ENCODE measurements at places on chromosomes 16 and 17. TPM values are rescaled to one million over a fixed set of nuclear protein-coding genes. Genes with fewer than 3 reads are reported as not detected.

Gene JMJD8
- total RNA-seq = 36.1 TPM

Gene C16orf46
- total RNA-seq = not detected

Gene MT4
- total RNA-seq = not detected

Gene CACNG1
- total RNA-seq = not detected

Gene CMTM2
- 0.68 TPM for total RNA-seq

Gene HOXB8
- total RNA-seq = not detected

Gene PIRT
- total RNA-seq = not detected

Gene TBC1D3
- total RNA-seq = not detected

Gene AURKB
- total RNA-seq = 182 TPM

GRCh38 chr17:33925649-33926048 lies 329.4 kb upstream of the CCL2 start:
- H3K36me3 ChIP-seq = no peaks in the 10 kb centered on the region
- H3K4me1 ChIP-seq = no peaks in the 10 kb centered on the region
- peaks cover 2% of the 10 kb centered on the region for H3K27me3 ChIP-seq
- H3K4me3 ChIP-seq = no peak overlapping the region
- no peak overlapping the region for H3K27ac ChIP-seq

- no peak overlapping the region for H3K27ac ChIP-seq
- no peak for DNase-seq
- no peaks in the 10 kb centered on the region for H3K4me1 ChIP-seq
- H3K27me3 ChIP-seq = peaks cover 27% of the 10 kb centered on the region
- no peak overlapping the region for H3K4me3 ChIP-seq
These were observed 29.2 kb upstream of the EFCAB3 start for GRCh38 chr17:62351176-62351575.

- DNase-seq = no peak
- peaks cover 2% of the 10 kb centered on the region for H3K27me3 ChIP-seq
- peaks cover 20% of the 10 kb centered on the region for H3K36me3 ChIP-seq
- H3K27ac ChIP-seq = peak overlapping the region; percentile 84
- H3K4me1 ChIP-seq = peaks cover 71% of the 10 kb centered on the region
These were observed 10.7 kb downstream of the MYL4 start for GRCh38 chr17:47219621-47220475.

GRCh38 chr17:67076290-67076689 lies 31.9 kb downstream of the CACNG1 start:
- H3K27ac ChIP-seq = no peak overlapping the region
- H3K4me3 ChIP-seq = no peak overlapping the region

GRCh38 chr16:76959166-76959565 lies 231.8 kb upstream of the MON1B start:
- no peak for DNase-seq
- H3K27me3 ChIP-seq = no peaks in the 10 kb centered on the region
- H3K4me1 ChIP-seq = no peaks in the 10 kb centered on the region

GRCh38 chr17:42410319-42410685 lies 12.8 kb downstream of the CAVIN1 start:
- H3K36me3 ChIP-seq = no peaks in the 10 kb centered on the region
- H3K27me3 ChIP-seq = no peaks in the 10 kb centered on the region
- H3K4me3 ChIP-seq = no peak overlapping the region
- no peak for DNase-seq
- H3K4me1 ChIP-seq = peaks cover 22% of the 10 kb centered on the region
- peak overlapping the region; percentile 21 for H3K27ac ChIP-seq

- no peak overlapping the region for H3K27ac ChIP-seq
- no peaks in the 10 kb centered on the region for H3K36me3 ChIP-seq
- no peak for DNase-seq
- no peak overlapping the region for H3K4me3 ChIP-seq
- no peaks in the 10 kb centered on the region for H3K27me3 ChIP-seq
These were observed 18.8 kb upstream of the MYOCD start for GRCh38 chr17:12646761-12647422.

GRCh38 chr17:80092959-80093358 lies 8.4 kb upstream of the GAA start:
- no peak overlapping the region for H3K27ac ChIP-seq
- no peaks in the 10 kb centered on the region for H3K36me3 ChIP-seq
- H3K27me3 ChIP-seq = peaks cover 5% of the 10 kb centered on the region
- no peaks in the 10 kb centered on the region for H3K4me1 ChIP-seq
- H3K4me3 ChIP-seq = no peak overlapping the region

GRCh38 chr17:28069061-28069460 lies 26.6 kb downstream of the NLK start:
- DNase-seq = no peak
- H3K4me3 ChIP-seq = no peak overlapping the region
- peaks cover 30% of the 10 kb centered on the region for H3K4me1 ChIP-seq
- H3K36me3 ChIP-seq = peaks cover 19% of the 10 kb centered on the region
- H3K27me3 ChIP-seq = no peaks in the 10 kb centered on the region

DNA sequence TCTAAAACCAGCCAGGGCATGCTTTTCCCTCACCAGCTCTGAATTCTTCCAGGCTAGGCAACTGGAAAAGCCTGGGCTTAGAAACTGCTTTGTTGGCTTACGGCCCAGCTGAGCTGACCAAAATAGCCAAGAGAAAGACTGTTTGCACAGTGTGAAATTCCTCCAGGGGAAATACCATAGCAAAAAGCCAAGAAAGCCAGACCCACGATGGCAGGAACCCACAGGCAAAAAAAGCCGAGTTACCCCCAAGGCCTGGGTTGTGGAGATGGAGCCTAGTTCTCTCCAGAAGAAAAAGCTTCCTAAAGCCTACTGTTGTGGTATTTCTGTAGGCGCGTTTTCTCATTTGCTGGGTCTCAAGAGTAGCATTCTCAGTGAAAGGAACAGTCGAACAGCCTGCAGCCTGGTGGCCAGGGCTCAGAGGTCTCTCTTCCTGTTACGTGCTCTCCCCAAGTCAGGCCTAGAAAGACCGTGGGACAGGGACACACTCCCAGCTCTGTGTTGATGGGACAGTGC lies 9.2 kb downstream of the SP2 start:
- DNase-seq = no peak
- H3K36me3 ChIP-seq = peaks cover 20% of the 10 kb centered on the region
- H3K4me3 ChIP-seq = no peak overlapping the region
- H3K27ac ChIP-seq = no peak overlapping the region

- H3K4me3 ChIP-seq = peak overlapping the region; percentile 75
- peaks cover 50% of the 10 kb centered on the region for H3K4me1 ChIP-seq
- peak overlapping the region; percentile 72 for H3K27ac ChIP-seq
- H3K27me3 ChIP-seq = peaks cover 23% of the 10 kb centered on the region
- H3K36me3 ChIP-seq = peaks cover 13% of the 10 kb centered on the region
These were observed 795 bp upstream of the PAQR4 start for GRCh38 chr16:2968368-2968737.

- no peak overlapping the region for H3K4me3 ChIP-seq
- no peak overlapping the region for H3K27ac ChIP-seq
- no peaks in the 10 kb centered on the region for H3K4me1 ChIP-seq
- no peak for DNase-seq
- H3K36me3 ChIP-seq = no peaks in the 10 kb centered on the region
- H3K27me3 ChIP-seq = peaks cover 7% of the 10 kb centered on the region
These were observed 16.9 kb downstream of the MYO1D start for GRCh38 chr17:32859857-32860525.

DNA sequence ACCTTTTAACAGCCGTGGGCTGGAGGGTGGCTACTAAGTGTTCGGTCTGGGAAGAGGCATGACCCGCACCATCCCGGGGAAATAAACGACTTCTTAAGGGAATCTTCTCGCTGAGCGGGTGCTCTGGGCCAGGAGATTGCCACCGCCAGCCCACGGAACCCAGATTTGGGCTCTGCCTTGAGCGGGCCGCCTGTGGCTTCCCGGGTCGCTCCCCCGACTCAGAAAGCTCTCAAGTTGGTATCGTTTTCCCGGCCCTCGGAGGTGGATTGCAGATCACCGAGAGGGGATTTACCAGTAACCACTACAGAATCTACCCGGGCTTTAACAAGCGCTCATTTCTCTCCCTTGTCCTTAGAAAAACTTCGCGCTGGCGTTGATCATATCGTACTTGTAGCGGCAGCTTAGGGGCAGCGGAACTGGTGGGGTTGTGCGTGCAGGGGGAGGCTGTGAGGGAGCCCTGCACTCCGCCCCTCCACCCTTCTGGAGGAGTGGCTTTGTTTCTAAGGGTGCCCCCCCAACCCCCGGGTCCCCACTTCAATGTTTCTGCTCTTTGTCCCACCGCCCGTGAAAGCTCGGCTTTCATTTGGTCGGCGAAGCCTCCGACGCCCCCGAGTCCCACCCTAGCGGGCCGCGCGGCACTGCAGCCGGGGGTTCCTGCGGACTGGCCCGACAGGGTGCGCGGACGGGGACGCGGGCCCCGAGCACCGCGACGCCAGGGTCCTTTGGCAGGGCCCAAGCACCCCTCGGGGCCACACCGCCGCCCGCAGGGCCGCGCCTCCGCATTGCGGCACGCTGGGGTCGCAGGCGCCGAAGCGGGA lies 3.6 kb upstream of the CBX4 start:
- no peak for DNase-seq
- H3K27ac ChIP-seq = no peak overlapping the region
- peaks cover 6% of the 10 kb centered on the region for H3K36me3 ChIP-seq

- no peak overlapping the region for H3K4me3 ChIP-seq
- no peak overlapping the region for H3K27ac ChIP-seq
- DNase-seq = no peak
- no peaks in the 10 kb centered on the region for H3K36me3 ChIP-seq
- no peaks in the 10 kb centered on the region for H3K4me1 ChIP-seq
These were observed 34.7 kb upstream of the ENPP7 start for GRCh38 chr17:79695797-79696609.

GRCh38 chr16:4011940-4012629 lies 104.2 kb downstream of the ADCY9 start:
- DNase-seq = no peak
- H3K4me1 ChIP-seq = peaks cover 2% of the 10 kb centered on the region
- no peak overlapping the region for H3K27ac ChIP-seq
- H3K27me3 ChIP-seq = no peaks in the 10 kb centered on the region

GRCh38 chr17:44636562-44636961 lies 19.7 kb upstream of the MEIOC start:
- H3K4me1 ChIP-seq = no peaks in the 10 kb centered on the region
- DNase-seq = no peak
- H3K27ac ChIP-seq = no peak overlapping the region
- H3K27me3 ChIP-seq = peaks cover 11% of the 10 kb centered on the region

DNA sequence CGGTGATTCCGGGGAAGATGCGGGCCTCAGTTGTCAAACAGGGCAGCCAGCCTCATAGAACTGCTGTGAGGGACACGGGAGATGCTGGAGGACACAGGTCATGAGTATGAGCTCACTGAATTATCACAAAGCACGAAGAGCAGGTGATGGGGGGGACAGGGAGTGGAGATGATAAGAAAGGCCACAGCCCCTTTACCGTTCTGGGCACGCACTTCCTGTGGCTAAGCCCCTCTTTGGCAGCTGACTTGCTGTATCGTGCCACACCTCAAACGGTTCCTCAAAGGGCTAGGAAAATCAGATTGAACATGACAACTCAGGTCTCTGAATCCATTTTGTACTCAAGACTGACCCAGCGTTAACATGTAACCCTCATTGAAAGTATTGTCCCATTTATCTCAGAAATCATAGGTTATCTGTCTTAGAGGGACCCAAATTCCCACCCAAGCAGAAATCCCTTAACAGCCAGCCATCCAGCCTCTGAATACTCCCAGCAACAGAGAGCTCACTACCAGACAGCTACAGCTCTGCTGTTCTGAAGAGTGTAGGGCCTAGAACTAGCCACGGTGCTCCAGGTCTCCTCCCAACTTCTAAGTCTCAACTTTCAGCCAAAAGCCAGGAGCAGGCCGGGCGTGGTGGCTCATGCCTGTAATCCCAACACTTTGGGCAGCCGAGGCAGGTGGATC lies 5.0 kb upstream of the SRL start:
- peaks cover 26% of the 10 kb centered on the region for H3K4me1 ChIP-seq
- peak; percentile 36 for DNase-seq
- no peaks in the 10 kb centered on the region for H3K27me3 ChIP-seq
- no peak overlapping the region for H3K4me3 ChIP-seq
- peak overlapping the region; percentile 18 for H3K27ac ChIP-seq

DNA sequence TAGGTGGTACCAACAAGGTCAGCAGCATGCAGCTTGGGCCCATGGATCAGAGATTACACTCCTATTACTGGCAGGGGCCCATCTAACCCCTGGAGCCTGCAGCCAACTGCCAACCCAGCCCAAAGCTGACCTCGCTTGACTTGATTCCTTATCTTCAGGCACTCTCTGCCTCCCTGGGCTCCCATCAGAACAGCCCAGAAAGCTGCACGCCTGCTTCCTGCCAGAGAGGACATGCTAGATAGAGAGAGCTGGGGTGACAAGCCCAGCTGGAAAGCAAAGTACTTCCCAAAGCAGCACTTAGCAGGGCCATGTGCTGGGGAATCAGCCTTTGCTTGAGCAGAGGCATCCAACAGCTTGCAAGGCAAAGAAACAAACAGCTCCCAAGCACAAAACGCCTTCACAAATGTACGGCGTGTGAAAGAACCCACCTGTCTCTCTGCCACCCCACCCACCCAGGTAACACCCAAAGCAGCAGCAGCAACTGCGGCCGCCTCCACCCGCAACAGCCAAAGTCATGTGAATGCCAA lies 74.2 kb upstream of the NLK start:
- no peaks in the 10 kb centered on the region for H3K36me3 ChIP-seq
- no peaks in the 10 kb centered on the region for H3K4me1 ChIP-seq
- peaks cover 5% of the 10 kb centered on the region for H3K27me3 ChIP-seq
- H3K27ac ChIP-seq = no peak overlapping the region

- peaks cover 2% of the 10 kb centered on the region for H3K36me3 ChIP-seq
- peak overlapping the region; percentile 73 for H3K27ac ChIP-seq
- DNase-seq = peak; percentile 49
- H3K4me1 ChIP-seq = peaks cover 60% of the 10 kb centered on the region
- H3K27me3 ChIP-seq = no peaks in the 10 kb centered on the region
- H3K4me3 ChIP-seq = peak overlapping the region; percentile 85
These were observed 1.7 kb upstream of the ANKRD13B start for GRCh38 chr17:29591146-29591736.

DNA sequence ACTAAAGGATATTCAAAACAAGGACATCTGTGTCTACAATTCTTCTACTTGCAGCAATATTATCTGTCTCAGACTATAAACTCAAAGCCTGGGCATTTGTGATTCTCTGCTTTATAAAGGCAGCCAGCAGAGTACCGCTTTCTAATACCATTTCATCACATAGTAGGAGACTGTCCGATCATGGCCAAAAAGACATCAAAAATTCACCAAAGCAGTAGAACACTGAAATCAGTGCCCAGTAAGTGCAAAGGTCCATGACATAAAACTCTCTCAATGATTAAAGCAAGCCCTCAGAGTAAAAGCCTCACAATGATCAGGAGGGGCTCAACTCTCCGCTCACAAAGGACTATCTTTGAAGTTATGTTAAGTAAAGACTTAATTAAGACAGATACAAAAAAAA lies 23.0 kb downstream of the ERN1 start:
- DNase-seq = no peak
- no peaks in the 10 kb centered on the region for H3K27me3 ChIP-seq
- peak overlapping the region; percentile 66 for H3K27ac ChIP-seq
- H3K4me1 ChIP-seq = peaks cover 49% of the 10 kb centered on the region
- H3K4me3 ChIP-seq = no peak overlapping the region
- H3K36me3 ChIP-seq = peaks cover 8% of the 10 kb centered on the region

GRCh38 chr17:37483311-37484039 lies 6.2 kb upstream of the DUSP14 start:
- H3K36me3 ChIP-seq = peaks cover 12% of the 10 kb centered on the region
- no peak for DNase-seq
- H3K4me3 ChIP-seq = no peak overlapping the region
- no peaks in the 10 kb centered on the region for H3K27me3 ChIP-seq
- H3K27ac ChIP-seq = no peak overlapping the region

GRCh38 chr17:79839356-79840268 lies at the start of gene CBX4:
TSS of gene CBX4 (minus strand) at chr17:79839440. CDS start at chr17:79839251, 189 bp downstream.
- H3K4me3 ChIP-seq = peak within 1 kb of the TSS; percentile 97
- H3K27ac ChIP-seq = peak within 1 kb of the TSS; percentile 99
- peaks cover 30% of the 10 kb centered on the region for H3K27me3 ChIP-seq

- no peaks in the 10 kb centered on the region for H3K36me3 ChIP-seq
- H3K27ac ChIP-seq = no peak overlapping the region
- H3K4me3 ChIP-seq = no peak overlapping the region
- H3K27me3 ChIP-seq = peaks cover 23% of the 10 kb centered on the region
- peaks cover 7% of the 10 kb centered on the region for H3K4me1 ChIP-seq
These were observed 88.5 kb downstream of the GSG1L start for GRCh38 chr16:27974896-27975540.

Data from activated CD8-positive, alpha-beta T cell treated with anti-CD3 and anti-CD28 coated beads, Interleukin-2, amount 10 ng/mL, durations not matched to agents 7 days and 5 days (primary cell).